ENCODE measurements at places on chromosomes 6 and 20. TPM values are rescaled to one million over a fixed set of nuclear protein-coding genes. Genes with fewer than 3 reads are reported as not detected.

GRCh38 chr6:38483526-38483925, 156.2 kb downstream of the BTBD9 start:
- no peak for DNase-seq

- no peak for DNase-seq
Measured at GRCh38 chr6:130670142-130670541, 157.1 kb upstream of the SMLR1 start.

- DNase-seq = peak; percentile 71
Measured at GRCh38 chr6:158518191-158519127, 41.4 kb upstream of the TMEM181 start.

DNA sequence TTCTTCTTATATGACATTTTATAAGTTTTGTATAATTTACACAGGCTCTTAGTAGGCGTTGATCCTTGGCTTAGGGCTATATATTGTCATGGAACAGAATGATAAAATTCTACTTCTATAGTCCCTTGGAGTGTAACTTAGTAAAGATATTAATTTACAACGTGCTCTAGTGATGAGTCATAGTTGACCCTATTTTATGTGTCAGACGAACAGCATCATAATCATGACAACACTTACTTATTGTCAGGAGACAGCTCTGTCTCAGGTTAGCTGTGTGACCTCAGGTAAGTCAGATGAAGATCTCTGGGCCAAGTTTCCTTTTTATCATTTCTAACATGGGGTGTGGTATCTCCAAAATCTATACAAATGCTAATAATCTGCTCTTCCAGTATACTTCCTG, 473.5 kb downstream of the UTRN start:
- peak; percentile 82 for DNase-seq

DNA sequence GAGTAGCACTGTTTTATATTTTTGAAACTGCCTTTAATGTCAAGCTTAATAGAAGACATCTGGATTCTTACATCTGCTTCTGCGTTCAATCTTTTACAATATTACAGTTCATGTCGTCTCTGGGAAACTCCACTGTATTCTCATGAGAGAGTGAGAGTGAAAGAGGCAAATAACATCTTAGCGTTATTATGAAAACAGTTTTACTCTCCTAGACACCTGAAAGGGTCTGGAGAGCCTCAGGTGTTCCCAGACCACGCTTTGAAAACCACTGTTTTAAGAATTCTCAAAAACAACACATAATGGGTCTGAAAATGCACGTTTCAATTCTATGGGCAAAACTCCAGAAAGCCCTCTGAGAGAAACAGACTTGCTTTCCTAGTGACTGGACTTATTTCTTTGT, 63.3 kb downstream of the ARHGAP18 start:
- DNase-seq = no peak

GRCh38 chr20:60314727-60315126, 356.5 kb downstream of the CDH26 start:
- DNase-seq = no peak

KCNK16 gene
- total RNA-seq = not detected

ENPP5 gene
- total RNA-seq = 0.04 TPM

All from PC-3 (cell line).